T-cell (primary cell): ENCODE measurements at places on chromosomes 2 and 18.

DNA sequence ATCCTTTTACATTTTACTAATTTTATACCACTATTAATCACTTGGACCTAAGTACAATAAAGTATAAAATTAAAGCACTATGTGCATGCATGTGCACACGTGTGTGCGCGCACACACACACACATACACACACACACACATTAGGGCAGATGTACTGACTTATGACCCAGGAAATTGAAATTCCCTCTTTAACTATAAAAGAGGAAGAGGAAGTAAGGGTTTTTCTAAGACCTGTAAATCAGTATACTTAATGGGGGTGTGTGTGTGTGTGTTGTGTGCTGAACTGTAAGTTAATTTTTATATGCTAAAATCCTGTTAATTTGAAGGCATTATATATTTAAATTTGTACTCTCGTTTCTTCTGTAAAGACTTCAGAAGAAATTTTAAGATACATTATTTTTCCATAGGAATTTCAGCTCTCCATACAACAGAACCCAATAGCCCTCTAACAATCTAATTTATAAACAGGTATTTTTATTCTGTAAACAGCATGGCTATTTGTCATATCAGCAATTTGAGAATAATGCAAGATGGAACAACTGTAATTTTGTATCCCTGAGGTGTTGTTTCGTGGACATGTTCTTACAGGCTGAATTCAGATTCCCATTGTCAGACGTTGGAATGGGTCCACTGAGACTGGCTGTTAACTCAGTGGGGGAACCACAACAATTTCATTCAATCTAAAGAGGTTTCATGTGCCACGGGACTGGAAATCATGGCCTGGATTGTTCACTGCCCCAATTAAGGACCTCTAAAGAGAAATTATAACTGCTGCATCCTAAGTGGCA lies 90.9 kb downstream of the PLA2R1 start:
- no peak for DNase-seq

- DNase-seq = peak; percentile 8
Measured at GRCh38 chr2:24049485-24050021, at the start of gene FKBP1B. Gene FKBP1B (plus strand): TSS chr2:24049741. CDS start chr2:24049850, 109 bp downstream.

GRCh38 chr18:57754577-57755338 lies 48.4 kb downstream of the ATP8B1 start:
- DNase-seq = no peak

- DNase-seq = no peak
Measured at GRCh38 chr18:63236921-63237846, 82.4 kb downstream of the BCL2 start.

- DNase-seq = no peak
Measured at GRCh38 chr2:42495234-42495581, 1.4 kb upstream of the KCNG3 start.

DNA sequence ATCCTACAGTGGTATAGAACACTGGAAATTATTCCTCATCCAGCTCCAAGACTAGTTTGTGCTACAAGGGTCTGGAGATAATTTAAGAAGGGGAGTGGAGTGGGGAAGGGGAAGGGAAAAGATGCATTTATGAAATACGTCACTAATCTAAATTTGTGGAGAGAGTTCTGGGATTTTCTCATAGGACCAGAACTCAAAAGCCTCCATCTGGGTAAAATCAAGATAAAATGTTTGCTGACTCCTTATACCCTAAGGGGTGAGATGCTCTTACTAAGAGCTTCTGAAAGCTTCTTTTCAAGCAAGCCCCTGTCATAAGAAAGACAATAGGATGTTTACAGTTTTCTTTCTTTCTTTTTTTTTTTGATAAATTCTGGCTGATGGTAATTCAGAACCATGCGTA lies 88.5 kb upstream of the RBMS1 start:
- no peak for DNase-seq

GRCh38 chr2:145984580-145984979 lies 1464.7 kb upstream of the ZEB2 start:
- no peak for DNase-seq

- DNase-seq = no peak
Measured at GRCh38 chr2:95372216-95372829, 30.2 kb upstream of the FAHD2A start.

DNA sequence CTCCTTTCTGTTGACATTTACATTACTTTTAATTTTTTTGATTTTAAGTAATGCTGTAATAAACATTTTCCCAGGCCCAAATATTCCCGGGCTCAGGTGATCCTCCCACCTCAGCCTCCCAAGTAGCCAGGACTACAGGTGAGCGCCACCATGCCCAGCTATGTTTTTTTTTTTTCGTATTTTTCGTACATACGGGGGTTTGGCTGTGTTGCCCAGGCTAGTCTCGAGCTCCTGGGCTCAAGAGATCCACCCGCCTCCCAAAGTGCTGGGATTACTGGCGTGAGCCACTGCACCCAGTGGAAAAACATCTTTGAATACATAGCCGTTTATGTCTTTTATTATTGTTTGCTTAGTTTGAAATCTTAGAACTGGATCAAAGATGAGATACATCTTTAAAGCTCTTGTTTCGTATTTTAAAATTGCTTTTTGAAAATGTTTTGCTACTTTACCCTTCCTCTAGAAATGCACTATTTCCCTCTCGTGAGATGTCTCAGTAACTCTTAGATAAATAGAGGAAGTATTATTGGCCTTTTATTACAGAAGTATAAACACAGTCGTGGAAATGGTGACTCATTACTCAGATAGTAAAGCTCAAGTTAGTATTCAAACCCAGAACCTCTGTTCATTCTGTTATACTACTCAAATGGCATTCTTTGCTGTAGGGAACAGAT lies 2.4 kb downstream of the SMCHD1 start:
- no peak for DNase-seq

DNA sequence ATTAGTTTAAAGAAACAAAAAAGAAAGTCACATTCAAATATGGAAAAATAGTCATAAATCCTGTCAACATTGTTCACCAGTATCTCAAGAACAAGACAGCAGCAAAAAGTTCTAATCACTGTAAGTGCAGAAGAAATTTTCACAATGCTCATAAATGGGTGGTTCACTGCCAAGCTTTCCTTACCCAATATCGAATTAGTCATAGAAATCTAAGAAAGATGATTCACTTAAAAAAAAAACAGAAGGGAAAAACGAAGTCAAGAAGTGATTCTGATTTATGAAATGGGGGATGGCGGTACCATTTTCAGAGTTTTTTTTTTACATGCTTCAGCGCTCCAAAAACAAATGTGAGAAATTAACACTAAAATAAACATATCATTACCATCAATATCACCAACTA lies 156.7 kb downstream of the EXOC6B start:
- no peak for DNase-seq

GRCh38 chr2:96088340-96089335 lies 27.7 kb downstream of the ADRA2B start:
- DNase-seq = no peak

DNA sequence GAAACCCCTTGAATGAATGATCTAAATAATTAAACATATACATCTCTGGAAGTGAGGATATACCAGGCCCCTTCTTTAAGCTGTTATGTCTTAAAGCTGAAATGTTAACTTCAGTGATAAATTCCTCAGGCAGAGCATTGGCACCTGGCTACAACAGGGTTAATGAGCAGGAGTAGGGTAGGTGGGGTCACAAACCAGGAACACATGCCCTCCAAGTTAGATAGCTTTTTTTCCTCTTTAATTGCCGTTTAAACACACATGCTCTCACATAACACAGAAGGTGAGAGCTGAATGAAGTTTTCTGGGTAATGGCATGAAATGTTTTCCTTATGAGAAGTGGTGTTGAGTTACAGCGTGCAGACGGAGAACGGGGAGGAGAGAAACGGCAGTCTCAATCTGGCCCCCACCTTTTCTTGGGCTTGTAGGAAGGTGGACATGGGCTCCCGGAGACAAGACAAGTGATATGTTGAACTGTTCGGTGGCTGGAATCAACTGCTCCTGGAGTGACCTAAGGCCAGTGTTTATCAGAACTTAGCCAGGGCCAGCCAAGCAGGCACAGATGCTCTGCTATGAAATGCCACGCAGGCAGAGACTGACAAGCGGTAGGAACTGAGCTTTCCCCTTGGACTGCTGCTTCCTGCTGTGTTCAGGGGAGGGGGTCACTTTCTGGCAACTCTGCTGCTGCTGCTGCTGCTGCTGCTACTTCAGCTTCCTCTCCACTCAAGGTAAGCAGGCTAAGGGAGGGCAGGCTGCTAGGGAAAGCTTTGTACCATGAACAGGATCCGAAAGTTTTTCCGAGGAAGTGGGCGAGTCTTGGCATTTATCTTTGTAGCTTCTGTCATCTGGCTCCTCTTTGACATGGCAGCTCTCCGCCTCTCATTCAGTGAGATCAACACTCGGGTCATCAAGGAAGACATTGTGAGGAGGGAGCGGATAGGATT lies at the start of gene GALNT5:
GALNT5 (plus strand) TSS at position 394 of the 941 bp plus-strand sequence; CDS start at position 772, 378 bp downstream.
- DNase-seq = no peak

DNA sequence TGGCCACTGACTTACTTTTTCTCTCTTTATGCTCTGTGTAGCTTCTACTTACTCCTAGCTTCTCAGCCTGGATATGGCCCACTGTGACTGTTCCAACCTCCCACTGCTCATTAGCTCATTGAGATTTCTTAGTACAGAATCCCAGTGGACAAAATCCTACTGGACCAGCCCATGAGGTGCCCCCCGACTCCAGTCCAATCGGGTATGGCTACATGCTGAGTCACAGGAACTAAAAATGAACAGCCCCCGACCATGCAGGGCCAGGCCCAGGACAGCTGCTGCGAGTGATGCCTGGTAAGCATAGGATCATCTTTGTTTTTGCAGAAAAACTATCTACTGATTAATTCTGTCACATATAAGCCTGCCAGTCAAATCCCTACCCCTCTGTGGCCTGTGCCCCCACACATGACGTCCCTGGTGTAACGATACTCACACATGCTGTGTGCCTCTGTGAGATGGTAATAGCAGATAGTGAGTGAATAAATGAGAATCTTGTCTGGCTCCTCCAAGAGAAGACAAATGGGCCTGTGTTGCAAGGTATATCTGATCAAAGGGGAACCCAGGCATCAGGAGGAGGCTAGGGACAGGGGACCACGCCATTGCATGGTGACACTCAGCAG lies 85.9 kb upstream of the KLF7 start:
- no peak for DNase-seq
